ENCODE measurements at places on chromosomes 7 and 10. TPM values are rescaled to one million over a fixed set of nuclear protein-coding genes. Genes with fewer than 3 reads are reported as not detected.

FRG2B gene
- not detected for total RNA-seq

FAM237B gene
- not detected for total RNA-seq

TUBAL3 gene
- not detected for total RNA-seq

SEC23IP gene
- 65.0 TPM for total RNA-seq

SCIN gene
- total RNA-seq = not detected

NKX6-2 gene
- 6.2 TPM for total RNA-seq
